ENCODE measurements at places on chromosomes 7 and 10.

DNA sequence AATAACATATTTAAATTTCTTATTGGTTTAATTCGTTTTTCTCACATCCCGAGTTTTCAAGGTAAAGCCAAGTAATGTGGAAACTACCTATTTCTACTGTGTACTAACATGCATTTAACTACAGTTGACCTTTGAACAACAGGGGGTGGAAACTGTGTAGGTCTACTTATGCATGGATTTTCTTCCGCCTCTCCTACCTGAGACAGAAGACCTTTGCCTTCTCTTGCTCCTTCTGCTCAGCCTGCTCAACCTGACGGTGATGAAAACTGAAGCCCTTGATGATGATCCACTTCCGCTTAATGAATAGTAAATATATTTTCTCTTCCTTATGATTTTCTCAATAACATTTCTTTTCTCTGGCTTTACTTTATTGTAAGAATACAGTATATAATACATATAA is 18.5 kb downstream of the MEOX2 start:
- DNase-seq = no peak

DNA sequence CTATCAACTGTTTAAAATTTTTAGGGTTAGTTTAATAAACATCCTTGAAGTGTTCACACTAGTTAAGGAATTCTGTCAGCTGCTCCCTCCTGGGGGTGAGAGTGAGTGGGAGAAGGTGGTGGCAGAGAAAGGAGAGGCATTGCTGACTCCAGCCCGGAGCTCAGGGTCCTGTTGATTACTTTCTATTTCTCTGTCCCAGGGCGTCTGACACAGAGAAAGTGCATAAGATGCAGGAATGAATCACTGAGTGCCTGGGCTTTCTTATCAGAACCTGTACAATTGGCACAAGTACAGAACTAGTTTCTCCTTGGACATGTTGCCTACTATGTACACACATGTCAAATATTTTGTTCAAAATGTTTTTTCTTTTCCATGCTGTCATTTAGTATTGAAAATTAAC is 410.8 kb upstream of the COBL start:
- DNase-seq = no peak

DNA sequence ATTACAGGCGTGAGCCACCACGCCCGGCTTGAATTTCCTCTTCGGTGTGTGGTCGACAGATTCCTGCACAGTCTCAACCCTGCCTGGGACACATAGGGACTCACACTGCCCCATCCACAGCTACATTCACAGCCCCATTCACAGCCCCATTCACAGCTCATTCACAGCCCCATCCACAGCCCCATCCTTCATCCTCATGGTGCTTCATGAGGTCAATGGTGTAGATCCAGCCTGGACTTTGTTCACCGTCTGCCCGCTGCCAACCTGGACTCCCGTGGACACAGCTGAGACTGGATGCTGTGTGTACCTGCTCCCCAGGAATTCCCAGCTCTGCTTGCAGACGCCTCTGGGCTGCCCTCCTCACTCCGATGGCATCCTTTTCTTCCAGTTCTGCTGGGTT is 5.2 kb downstream of the IDI2 start:
- no peak for DNase-seq

- no peak for DNase-seq
These were observed 335.1 kb downstream of the XPNPEP1 start for GRCh38 chr10:109588259-109588658.

- no peak for DNase-seq
These were observed 179.3 kb upstream of the NEBL start for GRCh38 chr10:21076381-21076780.

DNA sequence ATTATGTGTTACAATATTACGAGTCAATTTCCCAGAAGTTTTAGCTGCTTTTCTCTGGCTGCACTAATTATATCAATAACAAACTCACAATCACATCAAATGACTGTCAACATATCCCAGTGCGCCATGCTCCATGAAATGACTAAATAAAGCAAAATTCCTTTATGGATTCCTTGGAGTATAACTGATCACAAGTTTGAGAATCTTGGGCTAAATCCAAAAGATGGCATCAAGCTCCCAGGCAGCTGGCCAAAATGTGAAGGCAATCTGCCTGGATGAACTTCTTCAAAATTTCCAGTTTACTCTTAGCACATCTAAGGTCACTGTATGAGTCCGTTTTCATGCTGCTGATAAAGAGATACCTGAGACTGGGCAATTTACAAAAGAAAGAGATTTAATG is 210.8 kb downstream of the CCSER2 start:
- DNase-seq = no peak

GRCh38 chr7:85065888-85066485 is 120.9 kb downstream of the SEMA3D start:
- no peak for DNase-seq

- DNase-seq = no peak
These were observed 66.1 kb downstream of the PRTFDC1 start for GRCh38 chr10:24886290-24886680.

DNA sequence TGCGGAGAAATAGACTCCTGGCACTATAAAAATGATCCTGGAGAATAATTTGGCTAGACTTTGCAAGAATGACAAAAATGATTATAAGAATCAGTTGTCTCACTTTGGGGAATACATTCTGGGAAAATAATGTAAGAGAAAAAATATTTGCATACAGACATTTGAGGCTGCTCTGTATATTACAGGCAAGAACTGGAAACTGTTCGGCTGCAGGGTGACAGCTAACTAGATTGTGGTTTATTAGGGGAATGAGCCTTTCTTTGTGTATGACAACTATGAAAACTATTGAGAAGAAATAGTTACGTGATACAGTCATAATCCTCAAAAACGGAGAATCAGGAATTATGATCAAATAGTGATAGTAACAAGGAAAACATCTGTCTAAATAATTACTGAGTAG is 8.6 kb downstream of the TRIM56 start:
- no peak for DNase-seq

DNA sequence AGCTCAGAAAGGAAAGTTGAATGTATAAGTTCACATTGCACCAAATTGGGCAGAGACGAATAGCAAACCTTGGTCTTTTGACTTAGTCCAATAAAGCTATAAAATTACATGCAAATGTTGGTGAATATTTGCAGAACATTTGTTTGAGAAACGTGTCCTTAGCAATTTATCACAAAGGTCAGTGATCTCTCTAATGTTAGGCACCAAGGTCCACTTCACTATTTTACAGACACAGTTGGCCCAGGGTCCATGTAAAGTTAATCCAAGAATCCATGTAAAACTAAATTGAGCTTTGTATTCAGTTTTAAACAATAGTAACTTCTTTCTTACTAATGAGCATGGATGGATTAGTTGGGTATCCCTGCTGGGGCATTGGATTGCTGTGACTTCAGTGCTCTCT is 617.7 kb downstream of the NRG3 start:
- no peak for DNase-seq

- no peak for DNase-seq
These were observed 19.6 kb downstream of the TMEM176A start for GRCh38 chr7:150820148-150820547.

DNA sequence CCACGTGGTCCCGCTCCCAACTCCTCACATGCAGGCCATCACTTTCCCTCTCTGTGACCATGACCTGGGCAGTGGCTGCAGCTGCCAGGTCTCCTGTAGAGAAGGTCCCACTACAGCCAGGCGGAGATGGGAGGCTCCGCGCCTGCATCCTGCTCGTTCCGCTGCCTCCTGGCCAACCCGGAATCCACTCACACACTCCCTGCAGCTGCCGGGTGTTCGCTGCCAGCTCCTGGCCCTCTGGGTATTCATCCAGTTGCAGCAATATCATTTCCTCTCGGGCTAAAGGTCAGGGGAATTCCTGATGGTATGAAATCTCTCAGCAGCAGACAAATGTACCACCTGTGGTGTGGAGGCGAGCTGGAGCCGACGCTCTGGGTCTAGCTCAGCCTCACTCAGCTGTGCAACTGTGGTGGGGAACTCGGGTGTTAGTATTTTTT is 65.7 kb downstream of the TLL2 start:
- DNase-seq = no peak

DNA sequence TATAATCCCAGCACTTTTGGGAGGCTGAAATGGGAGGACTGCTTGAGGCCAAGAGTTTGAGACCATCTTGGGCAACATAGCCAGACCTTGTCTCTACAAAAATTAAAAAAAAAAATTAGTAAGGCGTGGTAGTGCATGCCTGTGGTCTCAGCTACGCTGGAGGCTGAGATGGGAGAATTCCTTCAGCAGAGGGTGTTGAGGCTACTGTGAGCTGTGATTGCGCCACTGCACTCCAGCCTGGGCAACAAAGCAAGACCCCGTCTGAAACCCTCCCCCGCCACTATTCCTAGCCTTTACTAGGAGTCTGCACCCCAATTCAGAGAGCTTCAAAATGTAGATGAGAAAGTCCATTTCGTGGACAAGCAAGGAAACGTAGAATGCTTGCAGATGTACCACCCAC is 95.2 kb downstream of the PRPF18 start:
- no peak for DNase-seq

GRCh38 chr10:114684084-114684821 is 26.2 kb upstream of the ABLIM1 start:
- no peak for DNase-seq

DNA sequence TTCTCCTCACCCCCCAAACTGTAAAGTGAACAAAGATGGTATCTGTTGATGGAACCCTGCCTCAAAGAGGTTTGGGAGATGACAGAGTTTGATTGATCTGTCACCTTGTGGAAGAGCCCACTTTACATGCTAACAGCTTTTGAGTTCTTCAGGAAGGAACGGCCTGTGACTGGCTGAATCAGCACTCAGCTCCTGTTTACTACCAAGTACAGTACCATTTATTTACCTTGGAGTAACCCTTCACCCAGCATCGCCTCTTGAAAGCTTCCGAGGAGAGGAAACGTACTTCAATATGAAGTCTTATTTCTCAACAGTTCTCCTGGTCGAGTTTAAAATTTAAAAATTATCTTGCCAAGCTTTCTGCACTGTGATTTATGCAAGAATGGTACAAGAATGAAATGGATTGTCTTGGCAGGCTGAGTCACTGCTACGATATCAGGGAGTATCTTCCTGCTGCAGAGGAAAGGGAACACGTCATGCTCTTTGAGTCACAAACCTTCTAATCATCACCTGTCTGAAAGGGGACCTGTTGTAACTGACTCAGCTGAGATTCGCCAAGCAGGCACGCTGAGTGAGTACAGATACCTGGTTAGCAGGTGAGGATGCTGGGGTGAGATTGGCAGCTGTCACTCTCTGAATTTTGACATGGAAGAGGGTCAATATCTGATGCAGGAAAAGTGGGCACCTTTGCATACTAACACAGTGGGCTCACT is 30.1 kb downstream of the KLF6 start:
- DNase-seq = no peak

DNA sequence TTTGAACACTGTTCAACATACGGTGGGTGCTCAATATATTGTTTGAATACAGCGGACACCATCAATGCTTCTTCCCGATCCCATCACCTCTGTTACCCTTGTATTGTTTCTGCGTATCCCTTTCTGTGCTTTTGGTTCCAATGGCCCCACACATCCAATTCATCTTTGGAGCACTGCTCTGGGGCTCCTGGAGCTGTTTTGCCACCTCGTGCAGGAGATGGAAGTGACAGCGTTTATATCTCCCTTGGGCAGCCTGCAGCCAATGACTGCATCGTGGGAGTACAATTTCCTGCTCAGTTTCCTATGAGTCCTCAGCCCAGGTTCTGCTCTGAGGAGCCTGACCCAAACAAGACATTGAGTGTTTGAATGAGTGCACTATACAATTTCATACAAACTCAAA is 50.2 kb upstream of the PIK3CG start:
- DNase-seq = no peak

DNA sequence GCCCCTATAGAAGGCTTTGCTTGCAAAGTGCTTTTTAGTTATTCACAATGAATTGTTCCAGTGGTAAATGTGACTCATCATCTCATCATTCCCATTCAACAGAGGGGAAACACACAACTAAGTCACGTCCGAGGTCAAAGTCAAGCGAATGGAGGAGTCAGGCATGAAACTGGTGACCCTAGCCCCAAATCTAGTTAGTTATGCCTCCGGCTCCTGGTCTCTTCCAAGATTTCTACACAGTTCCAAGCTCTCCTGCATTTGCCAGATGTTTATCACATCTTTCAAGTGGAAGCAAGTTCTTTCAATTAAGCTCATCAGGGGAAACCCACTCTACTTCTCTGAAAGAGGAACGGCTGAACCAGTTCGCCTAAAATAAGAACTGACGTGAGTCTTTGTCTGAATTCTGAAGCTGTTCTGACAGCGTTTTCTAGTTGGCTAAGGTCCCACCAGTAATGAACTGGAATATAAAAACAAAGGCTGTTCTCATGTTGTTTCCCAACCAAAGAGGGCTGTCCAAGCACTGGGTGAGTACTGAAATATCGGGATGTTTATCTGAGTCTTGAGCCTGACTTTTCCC is 140.9 kb upstream of the NRBF2 start:
- no peak for DNase-seq

DNA sequence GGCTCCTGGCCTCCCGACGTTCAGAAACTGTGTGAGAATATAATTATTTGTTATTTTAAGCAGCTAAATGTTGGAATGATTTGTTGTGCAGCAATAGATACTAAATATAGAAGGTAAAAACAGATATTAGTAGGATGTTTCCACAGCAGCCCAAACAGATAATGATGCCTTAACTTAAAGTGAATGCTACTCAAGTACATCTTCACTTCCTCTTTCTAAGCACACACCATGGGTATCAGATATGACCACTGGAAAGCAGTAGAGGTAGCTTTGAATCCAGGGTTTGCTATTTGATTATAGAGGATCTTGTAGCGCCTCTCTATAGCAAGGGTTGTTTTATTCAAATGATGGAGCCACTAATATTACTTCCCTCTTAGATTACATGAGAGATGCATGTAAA is 38.2 kb upstream of the BET1 start:
- DNase-seq = no peak

DNA sequence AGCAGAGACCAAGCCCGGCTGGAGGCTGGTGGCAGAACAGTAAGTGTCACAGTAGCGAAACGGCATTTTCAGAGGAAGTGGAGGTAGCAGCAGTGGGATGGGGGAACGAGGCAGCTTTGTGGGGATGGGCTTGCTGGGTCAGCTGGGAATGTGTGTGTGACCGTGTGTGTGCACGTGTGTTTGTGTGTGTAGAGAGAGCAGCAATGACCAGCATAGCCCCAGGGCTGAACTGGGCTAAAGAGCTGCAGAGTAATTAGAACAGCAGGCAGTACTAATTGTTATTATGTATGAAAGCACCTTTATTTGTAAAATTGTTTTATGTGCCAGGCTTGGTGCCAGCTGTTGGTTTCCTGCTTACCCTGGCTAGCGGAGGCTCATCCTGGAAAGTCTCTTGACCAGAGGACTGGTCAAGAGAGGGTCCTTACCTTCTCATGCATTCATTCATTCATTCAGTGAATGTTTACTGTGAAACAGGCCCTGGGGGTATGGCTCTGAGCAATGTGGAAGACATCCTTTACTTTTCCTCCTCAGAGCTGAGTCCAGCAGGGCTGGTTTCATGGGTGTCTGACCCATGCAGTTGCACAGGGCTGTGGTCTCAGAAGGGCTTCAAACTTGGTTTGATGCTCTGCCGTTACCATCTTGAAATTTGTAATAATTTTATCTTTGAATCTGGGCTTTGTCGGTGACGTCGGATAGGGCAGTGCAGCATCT is 184.6 kb downstream of the SEC23IP start:
- DNase-seq = no peak

Data from immature natural killer cell (primary cell).